Neuronal stem cell (in vitro differentiated cells): ENCODE measurements at places on chromosomes 4 and X.

DNA sequence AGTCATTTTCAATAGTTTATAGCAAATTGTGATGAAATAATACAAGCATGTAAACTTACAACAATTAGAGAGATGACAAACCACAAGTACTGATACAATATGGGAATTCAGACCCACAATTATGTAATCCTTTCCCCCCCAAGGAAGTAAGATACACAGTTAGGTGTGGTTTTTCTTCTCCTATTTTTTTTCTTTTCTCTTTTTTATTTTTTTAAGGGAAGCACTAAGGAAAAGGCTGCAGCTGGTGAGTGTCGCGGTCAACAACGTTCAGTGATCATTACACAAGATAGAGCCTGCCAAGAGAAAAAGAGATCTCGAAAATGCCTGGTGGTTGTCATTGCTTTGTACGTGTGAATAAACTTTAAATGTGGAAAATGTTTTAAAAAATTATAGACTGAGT lies 9.8 kb downstream of the NDNF start:
- DNase-seq, result no peak

DNA sequence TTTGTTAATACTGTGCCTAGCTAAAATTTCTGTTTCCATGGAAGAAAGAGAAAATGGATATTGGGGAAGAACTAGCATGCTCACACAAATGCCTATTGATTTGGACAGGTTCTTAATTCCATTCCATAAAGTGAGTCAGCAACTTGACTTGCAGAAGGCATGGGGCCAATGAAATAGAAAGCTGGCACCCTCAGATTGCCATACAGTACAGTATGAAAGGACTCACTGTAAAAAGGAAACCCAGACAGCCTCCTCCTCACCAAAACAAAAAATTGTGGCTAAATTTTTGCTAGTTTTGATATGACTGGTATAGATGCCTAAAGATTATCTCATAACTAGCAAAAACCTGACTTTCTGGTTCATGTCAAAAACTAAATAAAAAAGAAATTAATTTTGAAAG lies 11.2 kb upstream of the TAB3 start:
- no peak for DNase-seq

GRCh38 chr4:133081246-133081645 lies 67.8 kb upstream of the PCDH10 start:
- DNase-seq, result no peak

GRCh38 chrX:40154853-40155588 lies 57.3 kb upstream of the BCOR start:
- DNase-seq, result no peak
